ENCODE measurements at places on chromosomes 13 and 19. TPM values are rescaled to one million over a fixed set of nuclear protein-coding genes. Genes with fewer than 3 reads are reported as not detected.

Gene FUT6
- total RNA-seq: not detected

Gene ARL11
- total RNA-seq: 0.38 TPM

Gene CYP4F12
- total RNA-seq: not detected

Gene PVR
- total RNA-seq: 84.7 TPM

Gene KRTDAP
- total RNA-seq: not detected
